LoVo (cell line): ENCODE measurements at places on chromosomes 1 and 21.

DNA sequence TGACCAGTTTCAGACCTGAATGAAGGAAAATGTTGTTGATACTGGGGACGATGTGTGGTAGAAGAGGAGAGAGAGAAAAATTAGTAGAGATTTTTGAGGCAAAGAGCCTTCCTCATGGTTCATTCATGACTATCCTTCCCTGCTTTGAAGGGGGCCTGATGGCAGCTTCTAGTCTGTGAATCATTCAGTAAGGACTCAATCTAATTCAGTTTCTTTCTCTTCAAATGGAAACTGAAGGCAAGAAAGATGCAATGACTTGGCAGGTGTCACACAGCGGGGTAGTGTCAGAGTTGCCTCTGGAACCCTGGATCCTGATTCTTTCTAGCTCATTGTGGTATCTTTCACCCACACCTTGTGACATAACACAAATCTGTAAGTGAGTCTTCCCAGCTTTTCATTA lies 14.9 kb upstream of the CD5L start:
- DNase-seq = no peak

DNA sequence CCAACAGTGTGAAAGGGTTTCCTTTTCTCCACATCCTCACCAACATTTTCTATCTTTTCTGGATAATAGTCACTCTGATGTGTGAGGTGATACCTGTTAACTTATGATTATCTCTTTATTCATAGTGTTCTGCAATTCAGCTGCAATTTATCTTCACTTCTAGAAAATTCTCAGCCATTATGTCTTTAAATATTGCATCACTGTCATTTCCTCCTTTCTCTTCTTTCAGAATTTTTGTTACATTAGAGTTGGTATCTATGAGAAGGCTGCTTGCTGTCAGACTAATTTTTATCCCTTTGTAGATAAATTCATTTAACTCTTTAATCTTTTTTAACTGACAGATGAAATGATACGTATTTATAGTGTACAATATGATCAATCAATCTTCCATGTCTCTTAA lies 30.5 kb upstream of the ATF3 start:
- DNase-seq = no peak

DNA sequence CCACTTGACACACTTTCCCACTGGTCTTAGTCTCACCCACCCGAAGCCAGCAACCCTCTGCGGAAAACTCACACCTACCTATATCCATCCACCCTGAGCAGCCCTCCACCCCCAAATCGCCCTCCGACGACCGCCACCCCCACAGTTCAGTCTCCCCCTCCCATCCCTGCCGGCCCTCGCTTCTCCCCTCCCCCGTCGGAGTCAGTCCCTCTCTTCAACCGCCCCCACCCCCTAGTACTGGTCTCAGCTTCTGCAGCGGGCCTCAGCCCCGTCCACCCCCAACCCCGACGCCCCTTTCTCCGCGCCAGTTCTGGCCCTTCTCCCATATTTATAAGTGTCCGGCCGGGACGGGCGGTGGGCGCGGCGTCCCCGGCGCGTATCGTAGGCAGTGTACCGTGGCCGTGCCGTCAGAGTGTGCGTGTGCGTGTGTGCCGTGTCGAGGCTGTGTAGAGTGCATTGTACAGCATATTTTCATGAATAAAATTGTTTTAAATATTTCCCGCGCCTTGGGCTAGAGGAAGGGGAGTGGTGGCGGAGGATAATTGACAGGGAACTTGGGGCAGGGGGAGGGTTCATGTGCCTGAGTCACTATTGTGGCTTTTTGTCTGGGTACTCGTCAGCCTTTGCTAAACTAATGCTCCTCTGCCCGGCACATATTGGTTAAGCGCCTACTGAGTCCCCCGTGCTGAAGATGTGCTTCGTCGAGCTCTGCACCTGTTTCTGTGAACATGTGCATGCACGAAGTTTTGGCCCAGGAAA lies 22.0 kb downstream of the FOXO6 start:
- DNase-seq = no peak

DNA sequence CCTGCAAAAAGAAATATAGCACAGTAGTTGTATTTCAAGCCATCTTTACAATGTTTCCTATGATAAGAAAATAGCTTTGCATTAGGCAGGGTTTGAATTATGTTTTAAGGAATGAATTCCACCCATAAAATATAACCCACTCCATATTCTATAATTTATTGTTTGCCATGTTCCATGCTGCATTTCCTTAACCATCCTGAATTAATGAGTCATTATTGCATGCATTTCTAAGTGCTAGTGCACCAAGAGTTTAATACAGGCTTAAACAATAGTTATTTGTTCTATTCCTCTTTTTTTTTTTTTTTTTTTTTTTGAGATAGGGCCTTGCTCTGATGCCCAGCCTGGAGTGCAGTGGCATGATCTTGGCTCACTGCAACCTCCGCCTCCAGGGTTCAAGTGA lies 45.2 kb downstream of the MIGA1 start:
- DNase-seq = no peak

- DNase-seq = no peak
Measured at GRCh38 chr1:22221233-22221780, 78.4 kb upstream of the WNT4 start.

- no peak for DNase-seq
Measured at GRCh38 chr1:112605633-112606327, 13.2 kb downstream of the ST7L start.

DNA sequence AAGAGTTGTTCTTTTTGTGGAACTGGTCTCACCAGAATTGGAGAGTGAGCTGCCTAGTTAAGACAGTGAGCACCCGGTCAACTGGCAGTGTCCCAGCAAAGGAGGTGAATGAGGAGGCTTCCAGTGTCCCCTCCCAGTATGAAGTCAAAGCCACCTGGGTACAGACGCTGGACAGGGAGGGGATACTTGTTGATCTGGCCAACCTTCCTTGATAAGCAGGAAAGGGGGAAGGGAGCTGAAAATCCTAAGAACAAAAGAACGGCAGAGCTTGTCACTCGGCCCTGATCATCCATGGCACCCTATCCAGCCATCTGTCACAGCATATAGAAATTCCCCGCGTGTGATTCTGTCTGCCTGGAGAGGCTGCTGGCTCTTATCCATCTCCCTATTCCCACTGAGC lies 91.5 kb downstream of the SSBP3 start:
- no peak for DNase-seq

DNA sequence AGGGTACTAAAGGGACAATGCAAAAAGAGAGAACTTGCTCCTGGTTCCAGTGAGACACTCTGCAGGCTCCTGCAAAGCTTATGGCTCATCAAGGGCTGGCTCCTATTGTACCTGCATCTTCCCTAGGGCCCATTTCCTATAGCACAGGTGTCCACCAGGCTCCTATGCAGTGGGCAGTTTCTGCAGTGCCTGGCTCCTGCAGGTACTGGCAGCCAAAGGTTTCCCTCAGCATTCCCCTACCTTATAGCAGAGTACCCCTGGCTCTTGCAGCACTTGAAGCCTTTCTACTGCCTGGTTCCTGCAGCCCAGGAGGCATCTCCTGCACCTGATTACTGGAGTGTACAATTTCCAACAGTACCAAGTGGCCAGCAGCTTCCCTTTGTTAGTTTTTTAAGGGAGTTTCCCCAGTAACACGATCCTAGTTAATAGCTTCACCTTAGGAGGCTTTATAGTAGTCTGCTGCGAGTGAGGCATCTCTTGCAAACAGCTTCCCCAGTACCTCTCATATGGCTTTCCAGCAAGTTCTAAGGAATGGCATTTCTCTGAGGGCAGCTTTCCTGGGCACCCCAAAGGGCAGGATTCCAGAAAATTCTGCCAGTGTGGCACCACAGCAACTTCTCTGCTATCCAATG lies 141.7 kb downstream of the DENND1B start:
- DNase-seq = no peak

GRCh38 chr1:33973799-33974545 lies 110.1 kb downstream of the HMGB4 start:
- no peak for DNase-seq

DNA sequence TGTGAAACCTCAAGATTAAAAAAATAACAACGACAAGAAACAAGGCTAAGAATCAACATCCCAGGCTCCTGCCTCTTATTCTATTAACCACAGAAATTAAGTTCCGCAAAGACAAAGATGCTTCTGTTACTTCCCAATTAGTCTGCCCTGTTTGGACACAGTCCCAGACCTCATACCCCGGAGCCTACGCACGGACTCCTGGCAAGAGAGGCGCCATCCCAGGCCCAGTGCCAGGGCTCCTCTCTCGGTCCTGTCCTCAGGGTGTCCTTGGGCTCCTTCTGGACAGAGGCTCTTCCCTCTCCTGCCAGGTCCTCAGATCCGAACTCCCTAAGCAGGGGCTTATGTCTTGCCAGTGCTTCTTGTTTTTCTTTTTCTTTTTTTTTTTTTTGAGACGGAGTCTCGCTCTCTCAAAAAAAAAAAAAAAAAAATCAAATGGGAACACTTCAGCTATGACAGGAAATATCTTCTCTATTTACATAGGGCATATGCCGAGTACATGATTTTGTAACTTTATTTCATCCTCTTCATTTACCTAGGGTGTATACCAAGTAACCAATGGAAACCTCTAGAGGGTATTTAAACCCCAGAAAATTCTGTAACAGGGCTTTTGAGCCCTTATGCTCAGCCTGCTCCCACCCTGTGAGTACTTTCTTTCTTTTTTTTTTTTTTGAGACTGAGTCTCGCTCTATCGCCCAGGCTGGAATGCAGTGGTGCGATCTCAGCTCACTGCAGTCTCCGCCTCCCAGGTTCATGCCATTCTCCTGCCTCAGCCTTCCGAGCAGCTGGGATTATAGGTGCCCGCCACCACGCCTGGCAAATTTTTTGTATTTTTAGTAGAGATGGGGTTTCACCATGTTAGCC lies 11.7 kb upstream of the ENO1 start:
- peak; percentile 21 for DNase-seq

DNA sequence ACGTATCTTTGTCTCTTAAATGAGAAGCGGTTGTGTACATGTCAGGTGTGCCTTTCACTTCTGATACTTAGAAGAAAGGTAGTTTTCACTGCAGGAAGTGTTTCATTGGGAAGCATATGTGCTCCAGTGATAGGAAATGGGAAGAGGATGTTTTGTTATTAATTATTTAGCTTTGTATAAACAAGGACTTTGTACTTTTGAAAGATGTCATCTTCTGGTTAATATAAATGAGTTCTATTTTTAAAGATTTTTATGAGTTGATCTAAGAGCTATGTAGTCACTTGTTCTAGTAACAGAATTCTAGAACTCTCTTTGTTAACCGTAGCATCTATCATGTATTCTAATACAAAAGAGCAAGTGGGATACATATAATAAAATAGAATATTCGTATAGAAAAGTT lies 130.5 kb downstream of the RASAL2 start:
- no peak for DNase-seq

DNA sequence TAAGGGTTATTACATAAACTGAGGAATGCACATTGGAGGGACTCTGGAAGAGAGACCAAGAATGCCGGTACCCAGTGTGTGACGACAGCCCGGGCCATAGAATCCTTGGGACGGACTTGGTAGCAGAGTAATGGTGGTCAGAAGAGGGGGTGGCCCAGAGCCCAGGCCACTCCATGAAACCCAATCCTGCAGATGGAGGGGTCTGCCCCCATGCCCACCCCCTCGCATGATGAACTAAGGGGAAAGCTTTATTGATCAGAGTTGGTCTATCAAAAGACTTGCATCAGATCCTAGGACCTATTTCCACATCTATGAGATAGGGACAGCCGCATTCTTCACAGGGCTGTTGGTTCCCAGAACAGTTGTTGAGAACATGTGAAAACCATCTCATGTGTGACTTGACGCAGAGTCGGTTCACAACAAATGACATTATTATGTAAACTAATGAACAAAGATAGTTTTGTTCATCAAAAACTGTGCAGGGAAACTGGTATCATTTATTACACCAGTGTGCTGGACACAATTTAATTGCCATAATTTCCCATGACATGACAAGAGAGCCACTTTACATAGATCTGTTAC lies 21.5 kb upstream of the SDC3 start:
- no peak for DNase-seq

DNA sequence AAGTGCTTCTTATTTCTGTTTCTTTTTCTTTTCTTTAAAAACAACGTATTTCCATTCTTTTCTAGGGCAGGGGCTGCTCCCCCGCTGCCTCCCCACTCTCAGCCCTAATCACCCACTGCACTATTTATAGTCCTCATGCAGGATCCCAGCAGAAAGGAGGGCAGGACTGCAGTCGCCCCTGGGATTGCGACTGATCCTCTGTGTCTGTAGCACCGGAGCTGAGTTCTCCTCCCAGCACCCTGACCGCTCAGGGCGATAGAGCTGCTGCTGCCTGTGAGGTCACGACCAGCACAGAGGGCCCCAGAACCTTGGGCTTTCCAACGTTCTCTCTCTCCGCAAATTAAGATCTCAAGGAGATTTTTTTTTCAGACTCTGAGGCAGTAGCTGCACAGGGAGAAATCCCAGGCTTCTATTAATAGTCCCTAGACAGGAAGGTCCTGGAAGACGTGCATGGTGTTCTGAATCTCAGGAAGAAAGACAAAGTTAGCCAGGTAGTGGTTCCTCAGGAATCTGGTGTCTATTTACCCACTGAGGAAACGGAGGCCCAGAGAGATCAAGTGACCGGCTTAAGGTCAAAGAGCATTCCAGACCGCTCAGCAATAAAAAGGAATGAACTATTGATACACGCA lies 46.8 kb downstream of the PRAMEF20 start:
- DNase-seq = no peak

- DNase-seq = no peak
Measured at GRCh38 chr1:156488566-156489165, 11.9 kb downstream of the MEF2D start.

DNA sequence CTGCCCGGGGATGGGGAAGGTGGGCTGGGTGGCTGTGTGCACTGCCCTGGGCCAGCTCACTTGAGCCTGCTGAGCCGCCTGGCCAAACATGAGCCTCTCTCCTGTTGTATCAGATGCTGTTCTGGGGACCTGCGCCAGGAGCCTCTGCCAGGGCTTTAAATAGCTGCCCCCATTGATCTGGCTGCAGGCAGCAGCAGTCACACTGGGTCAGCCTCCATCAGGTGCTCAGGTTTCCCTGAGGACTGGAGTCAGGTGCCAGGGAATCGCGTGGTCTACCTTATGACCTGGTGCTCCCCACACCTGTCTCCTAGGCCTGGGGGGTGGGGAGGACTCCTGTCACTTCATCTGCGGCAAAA lies 700 bp upstream of the CCDC28B start:
- DNase-seq = no peak
